ENCODE measurements at places on chromosomes 5 and 9. TPM values are rescaled to one million over a fixed set of nuclear protein-coding genes. Genes with fewer than 3 reads are reported as not detected.
A peak's percentile ranks its signal among the peaks of the same experiment; 100 is the strongest.

PPP2R2B gene
- total RNA-seq: 1.9 TPM

SHC3 gene
- 2.2 TPM for total RNA-seq

SPATA31A3 gene
- total RNA-seq: not detected

C9orf50 gene
- total RNA-seq: not detected

DNA sequence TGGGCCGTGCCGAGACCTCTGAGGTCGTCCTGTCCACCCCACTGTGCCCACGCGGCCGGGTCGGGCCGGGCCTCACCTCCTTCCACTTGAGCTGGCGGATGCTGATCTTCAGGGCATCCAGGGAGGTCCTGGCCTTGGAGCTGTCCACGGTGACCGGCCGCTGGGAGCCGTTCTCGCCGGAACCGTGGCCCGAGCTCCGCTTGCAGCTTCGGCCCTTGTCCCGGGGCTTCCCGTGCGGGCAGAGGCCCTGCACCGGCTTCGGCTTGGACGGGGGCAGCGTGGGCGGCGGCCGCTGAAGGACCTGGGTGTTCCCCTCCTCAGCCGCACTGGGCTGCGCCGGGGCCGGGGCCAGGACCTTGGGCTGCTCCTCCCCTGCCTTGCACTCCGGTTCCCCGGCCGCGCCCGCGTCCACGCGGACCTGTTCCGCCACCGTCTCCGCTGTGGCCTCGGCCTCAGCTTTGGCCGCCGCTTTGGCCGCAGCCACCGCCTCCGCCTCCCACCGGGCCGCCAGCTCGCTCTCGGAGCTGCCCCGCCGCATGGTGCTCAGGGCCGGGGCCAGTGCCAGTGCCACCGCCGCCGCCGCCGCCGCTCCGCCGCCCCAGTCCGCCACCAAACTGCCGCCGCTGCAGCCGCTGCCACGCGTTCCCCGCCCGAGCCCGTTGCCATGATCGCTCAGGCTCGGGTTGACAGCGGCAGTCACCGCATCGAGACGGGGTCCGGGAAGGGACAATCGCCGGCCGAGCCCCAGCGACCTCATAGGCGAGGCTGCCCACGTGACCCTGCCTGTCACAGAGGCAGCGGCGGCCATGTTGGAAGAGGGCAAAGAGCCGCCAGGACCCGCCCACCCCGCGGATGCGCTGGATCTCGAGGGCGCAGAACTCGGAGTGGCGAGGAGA lies at the start of gene TTLL11:
TTLL11 (minus strand) TSS at position 698 of the 896 bp plus-strand sequence; CDS start at position 538, 160 bp downstream.
- DNase-seq: peak; percentile 99

GRCh38 chr5:179901915-179902762 lies 5.6 kb downstream of the TBC1D9B start:
- no peak for DNase-seq

- DNase-seq: no peak
Observed at GRCh38 chr9:90988318-90988717, 186.7 kb downstream of the SYK start.

- DNase-seq: no peak
Observed at GRCh38 chr5:25107853-25108252, 463.1 kb upstream of the CDH10 start.

Data from esophagus muscularis mucosa (tissue), 4 donors.